ENCODE measurements at places on chromosomes 2 and 18. TPM values are rescaled to one million over a fixed set of nuclear protein-coding genes. Genes with fewer than 3 reads are reported as not detected.

Gene NRP2
- total RNA-seq, result 47.0 TPM

Gene LTBP1
- 0.30 TPM for total RNA-seq

Gene GYPC
- total RNA-seq, result 149 TPM

Gene SCN9A
- 1.9 TPM for total RNA-seq

Gene SDC1
- total RNA-seq, result 0.14 TPM

Gene RAPGEF4
- total RNA-seq, result 0.75 TPM

Data from T-helper 2 cell treated with Interferon-gamma antibody and Interleukin-4, amounts not matched to agents 100 ng/mL and 5 ng/mL, for 36 hours (primary cell).